ENCODE measurements at places on chromosomes 1 and 21.

GRCh38 chr1:10795276-10796021 lies 997 bp downstream of the CASZ1 start:
- DNase-seq, result no peak

DNA sequence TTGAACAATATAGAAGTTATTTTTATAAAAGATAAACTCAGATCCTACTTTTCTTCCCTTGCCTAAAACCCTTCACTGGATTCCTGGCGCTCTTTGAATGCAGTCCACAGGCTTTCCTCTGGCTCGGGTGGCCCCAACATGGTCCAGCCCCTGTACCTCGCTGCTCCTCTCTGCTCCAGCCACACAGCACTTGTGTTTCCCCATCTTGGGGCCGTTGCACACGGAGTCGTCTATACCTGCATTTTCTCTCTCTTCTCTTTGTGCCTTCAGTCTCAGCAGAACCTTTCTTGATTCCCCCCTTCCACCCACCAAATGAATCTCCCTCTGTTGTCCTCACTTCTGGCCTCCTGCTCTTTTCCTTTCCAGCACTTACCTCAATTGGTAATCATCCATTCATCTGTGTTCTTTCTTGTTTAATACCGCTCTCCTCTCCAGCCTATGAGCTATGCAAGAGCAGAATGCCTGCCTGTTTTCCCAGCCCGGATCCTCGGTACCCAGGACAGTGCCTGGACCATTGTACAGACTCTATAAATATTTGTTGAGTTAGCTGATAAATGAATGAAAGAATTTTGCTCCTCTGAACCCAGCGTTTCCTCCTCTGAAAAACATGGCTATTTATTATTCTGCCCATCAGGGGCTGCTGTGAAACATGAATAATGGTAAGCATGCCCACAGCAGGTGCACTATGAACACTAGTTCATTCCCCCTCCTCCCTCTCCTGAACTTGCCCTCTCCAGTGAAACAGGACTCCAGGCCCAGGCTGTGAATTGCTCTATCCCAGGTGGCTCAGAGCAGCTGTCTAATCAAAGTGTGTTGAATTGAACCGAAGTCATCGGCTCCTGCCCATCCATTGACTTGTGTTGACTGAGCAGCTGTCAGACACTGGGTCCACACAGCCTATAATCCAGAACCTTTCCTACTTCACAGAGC lies 266.9 kb downstream of the PTPRU start:
- no peak for DNase-seq

DNA sequence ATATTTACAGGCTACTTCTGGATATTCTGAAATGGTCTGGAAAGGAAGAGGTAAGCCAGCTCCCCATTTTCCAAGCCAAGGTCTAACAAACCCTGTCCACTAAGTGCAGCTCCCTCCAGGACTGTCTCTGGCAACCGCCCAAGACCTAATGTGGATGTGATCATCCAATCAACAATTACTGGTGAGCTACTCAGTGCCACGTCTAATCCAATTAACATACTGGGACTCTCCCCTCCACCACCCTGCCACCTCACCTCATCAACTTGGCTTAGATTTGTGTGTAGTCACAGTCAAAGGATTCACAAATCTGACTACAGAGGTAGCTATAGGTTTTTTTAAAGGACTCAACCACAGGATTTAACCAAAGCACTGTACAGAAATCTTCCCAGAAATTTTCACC lies 25.4 kb upstream of the S100A7 start:
- no peak for DNase-seq

DNA sequence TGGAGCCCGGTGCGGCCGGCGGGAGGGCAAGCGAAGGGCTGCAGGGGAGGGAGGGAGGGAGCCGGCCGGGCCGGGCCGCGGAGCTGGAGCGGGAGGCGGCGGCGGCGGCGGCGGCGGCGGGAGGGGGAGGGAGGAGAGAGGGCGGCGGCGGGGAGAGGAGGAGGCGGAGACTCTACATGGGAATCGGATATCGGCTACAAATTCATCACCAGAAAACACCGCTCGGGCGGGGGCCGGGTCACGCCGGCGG lies at the start of gene AKT3:
Gene AKT3 (minus strand): TSS at position 42 of the 250 bp plus-strand sequence. CDS start 7,073 bp downstream, outside the sequence.
- DNase-seq, result no peak

DNA sequence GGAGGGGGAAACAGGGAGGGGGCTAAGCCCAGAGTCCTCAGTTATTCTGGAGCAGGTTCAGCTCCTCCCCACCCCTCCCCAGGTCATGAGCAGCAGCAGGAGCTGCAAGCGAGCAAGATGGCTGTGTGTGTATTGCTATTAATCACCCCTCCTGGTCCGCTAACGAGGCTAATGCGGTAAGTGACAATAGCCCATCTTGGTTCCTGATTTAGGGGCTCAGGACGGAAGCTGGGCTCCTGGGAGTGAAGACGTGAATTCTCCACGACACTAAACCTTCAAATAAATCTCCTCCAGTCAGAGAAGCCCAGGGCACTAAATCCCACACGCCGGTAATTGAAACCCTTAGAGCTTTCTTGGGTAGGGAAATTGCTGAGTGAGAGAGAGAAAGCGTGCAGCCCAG lies 76.1 kb downstream of the TMEM53 start:
- no peak for DNase-seq

DNA sequence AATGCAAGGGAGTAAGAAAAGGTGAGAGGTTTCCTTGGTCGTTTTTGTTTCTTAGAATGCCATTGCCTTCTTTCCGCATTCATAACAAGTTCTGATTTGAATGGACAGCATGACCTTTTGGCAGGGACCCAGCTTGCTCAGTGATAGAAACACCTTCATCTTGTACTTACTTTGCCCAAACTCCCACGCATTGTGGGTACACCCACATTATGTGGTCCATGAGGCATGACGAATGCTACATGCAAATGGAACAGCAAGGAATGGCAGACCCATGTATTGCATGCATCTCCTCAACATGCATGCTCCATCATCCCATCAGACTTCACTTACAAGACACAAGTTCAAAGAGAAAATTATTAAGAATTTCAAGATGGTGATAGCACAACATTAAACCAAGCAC lies 102.8 kb downstream of the CDC7 start:
- DNase-seq, result no peak

GRCh38 chr1:40058097-40058452 lies 17.5 kb downstream of the CAP1 start:
- no peak for DNase-seq

- no peak for DNase-seq
Measured at GRCh38 chr21:44734841-44735240, 23.5 kb upstream of the TSPEAR start.

GRCh38 chr1:47675721-47676120 lies 237.9 kb downstream of the FOXD2 start:
- no peak for DNase-seq

DNA sequence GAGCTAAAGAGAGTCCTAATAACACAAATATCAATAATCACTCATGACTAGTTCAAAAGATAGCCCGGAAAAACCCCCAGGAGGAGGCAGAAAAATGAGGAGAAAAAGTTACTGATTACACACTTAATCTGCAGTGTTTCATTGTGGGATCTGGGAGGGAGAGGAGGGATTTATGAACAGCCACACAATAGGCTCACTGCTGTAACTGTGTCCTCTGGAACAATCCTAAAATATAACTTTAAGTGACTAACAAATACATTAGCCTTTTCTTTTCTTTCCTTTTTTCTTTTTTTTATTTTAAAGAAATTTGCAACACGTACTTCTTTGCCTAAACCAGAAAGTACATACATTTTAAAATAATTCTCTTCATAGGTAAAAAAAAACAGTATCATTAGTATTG lies 106.3 kb upstream of the LBR start:
- DNase-seq, result no peak

DNA sequence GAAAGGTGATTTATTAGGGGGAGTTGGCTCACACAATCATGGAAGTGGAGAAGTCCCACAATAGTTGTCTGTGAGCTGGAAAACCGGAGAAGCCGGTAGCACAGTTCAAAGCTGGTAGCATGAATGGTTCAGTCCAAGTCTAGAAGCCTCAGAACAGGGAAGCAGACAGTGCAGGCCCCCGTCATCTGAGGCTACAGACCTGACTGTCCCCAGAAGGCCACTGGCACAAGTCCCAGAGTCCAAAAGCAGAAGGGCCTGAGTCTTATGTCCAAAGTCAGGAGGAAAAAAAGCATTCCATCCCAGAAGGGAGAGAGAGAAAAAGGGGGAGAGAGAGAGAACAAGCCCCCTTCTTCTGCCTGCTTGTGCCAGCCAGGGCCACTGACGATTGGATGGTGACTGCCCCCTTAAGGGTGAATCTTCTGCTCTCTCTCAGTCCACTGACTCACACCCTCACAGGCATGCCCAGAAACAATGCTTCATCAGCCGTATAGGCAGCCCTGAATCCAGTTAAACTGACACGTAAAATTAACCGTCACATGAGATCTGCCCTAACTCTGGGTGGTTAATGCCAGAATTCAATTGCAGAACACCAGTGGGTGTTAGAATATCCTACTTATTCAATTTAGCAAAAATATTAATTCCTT lies 49.3 kb upstream of the POU2F1 start:
- DNase-seq, result no peak

DNA sequence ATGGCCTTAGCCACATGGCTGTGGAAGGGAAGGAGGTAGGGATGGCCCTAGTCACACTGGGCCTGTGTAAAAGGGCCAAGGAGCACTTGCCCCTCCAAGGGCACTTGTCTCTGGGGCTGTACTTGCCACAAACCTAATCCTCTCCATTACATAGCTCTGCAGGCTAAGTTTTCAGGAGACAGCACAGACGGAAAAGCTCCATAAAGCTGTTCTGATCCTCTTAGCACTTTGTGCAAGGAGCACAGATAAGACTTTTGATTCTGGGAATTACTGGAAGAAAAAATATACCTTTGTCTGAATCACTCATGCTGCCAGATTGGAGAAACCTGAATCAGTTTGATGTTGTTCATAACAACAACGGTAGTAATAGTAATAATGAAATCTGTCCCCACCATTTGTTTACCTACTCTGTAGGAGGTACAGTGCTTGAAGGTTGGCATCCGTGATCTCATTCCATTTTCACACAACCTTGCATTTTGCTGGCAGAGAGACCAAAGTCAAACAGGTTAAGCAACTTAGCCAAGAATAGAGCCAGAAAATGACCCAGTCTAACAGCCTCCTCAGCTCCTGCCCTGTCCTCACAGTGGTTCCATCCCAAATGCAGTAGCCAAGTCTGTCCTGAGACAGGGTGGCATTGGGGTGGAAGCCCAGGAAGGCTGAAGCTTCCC lies 207.1 kb downstream of the ROR1 start:
- no peak for DNase-seq

GRCh38 chr1:231157311-231157710 lies 4.5 kb upstream of the TRIM67 start:
- DNase-seq, result no peak

- DNase-seq, result no peak
Measured at GRCh38 chr1:63701187-63701586, 72.6 kb upstream of the ROR1 start.

DNA sequence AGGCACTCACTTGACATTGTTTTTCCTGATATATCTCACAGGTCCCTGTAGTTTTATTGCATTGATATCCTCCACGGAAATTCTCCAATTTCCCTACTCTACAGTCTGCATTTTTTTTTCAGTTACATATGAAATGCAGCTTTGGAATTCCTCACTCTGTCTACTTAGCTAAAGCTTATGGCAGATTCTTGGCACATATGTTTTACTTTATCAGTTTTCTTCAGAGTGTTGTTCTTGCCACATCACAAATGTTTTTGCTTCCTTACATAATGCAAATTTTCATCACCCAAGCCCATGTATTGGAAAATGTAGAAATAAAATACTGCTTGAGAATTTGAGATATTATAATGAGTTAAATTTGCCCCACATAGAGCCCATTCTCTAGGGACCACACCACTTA lies 1895.1 kb downstream of the MRPL39 start:
- no peak for DNase-seq

DNA sequence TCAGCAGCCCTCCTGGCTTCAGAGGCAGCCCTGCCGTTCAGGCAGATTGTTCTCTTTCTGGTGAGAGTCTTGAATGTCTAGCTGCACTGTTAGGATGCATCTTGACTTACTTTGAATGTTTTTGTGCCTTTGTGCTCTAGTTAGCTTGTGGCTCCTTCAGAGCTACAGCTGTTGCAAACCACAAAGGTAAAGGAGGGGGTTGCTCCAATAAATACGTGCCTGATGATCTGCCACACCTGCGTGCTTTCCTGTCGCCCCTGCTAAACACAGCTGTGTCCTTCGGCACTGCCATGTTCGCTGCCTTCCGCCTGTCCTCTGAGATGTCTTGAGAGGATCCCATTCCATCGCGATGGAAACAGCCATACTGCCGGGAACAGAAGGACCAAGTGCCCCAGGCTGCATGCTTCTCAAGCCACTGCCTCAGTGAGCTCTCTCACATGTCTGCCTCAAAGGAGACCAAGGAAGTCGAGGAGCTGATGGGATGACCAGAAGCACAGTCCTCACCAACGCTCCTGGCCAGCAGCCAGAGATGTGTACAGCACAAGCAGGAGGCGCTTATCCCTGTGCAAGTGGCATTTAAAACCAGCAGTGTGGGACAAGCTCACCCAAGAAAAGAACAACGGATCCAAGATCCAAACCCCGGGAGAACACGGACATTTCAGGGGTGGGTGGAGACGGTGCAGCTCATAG lies 12.0 kb upstream of the SMIM12 start:
- no peak for DNase-seq

GRCh38 chr1:116785006-116785405 lies 30.8 kb downstream of the CD2 start:
- no peak for DNase-seq

- peak; percentile 78 for DNase-seq
Measured at GRCh38 chr1:36088577-36089392, at the start of gene ADPRS. Gene ADPRS, plus strand, starts transcription at chr1:36088892. Its CDS starts 13 bp downstream, at chr1:36088905.

DNA sequence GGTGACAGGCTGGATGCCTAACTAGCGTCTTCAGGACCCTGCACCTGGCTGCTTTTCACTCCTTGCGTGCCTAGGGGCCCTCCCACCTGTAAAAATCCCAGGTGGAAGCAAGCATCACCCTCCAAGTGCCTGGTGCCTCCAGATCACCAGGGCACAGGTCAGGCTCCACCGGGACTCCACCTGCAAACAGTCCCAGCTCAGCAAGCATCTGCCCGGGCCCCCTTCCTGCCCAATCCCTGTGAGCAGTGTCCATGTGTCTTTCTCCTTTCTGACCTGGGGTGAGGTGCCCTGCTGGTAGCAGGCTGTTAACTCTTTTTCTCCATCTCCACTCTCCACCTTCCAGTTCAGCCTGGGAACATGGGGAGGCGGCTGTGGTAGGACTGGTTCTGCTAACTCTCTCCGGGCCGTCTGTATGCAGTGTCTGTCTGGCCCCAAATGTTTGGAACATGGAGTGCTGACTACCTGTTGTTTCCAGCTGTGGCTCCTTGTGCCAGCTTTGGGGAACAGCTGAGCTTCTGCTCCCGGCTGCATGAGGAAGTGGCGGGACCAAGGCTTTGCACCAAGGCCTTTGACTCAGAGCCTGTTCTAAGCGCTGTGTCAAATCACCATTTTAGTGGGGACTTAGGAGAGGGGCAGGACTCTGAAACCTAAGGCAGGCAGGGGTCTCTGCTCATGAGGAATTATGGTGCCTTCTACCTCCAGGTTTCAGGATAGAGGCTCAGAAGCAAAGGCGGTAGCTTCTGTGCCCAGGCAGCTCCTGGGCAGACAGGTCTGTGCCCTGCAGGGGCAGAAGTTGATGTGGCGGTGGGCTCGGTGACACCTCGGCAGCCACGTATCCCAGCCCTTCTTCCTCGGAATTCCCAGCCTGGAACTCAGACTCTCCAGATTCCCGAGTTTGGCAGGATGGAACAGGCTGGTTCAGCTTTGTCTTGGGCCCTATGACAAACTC lies 5.5 kb downstream of the GPR137B start:
- DNase-seq, result no peak

- no peak for DNase-seq
Measured at GRCh38 chr1:197024460-197024859, 42.6 kb downstream of the F13B start.

GRCh38 chr1:195096051-195096521 lies 1512.2 kb downstream of the KCNT2 start:
- DNase-seq, result no peak

All from activated naive CD8-positive, alpha-beta T cell treated with anti-CD3 and anti-CD28 coated beads, Interleukin-2, amount 50 U/mL, for 16 hours (primary cell).